ENCODE measurements at places on chromosomes 16 and 17.

DNA sequence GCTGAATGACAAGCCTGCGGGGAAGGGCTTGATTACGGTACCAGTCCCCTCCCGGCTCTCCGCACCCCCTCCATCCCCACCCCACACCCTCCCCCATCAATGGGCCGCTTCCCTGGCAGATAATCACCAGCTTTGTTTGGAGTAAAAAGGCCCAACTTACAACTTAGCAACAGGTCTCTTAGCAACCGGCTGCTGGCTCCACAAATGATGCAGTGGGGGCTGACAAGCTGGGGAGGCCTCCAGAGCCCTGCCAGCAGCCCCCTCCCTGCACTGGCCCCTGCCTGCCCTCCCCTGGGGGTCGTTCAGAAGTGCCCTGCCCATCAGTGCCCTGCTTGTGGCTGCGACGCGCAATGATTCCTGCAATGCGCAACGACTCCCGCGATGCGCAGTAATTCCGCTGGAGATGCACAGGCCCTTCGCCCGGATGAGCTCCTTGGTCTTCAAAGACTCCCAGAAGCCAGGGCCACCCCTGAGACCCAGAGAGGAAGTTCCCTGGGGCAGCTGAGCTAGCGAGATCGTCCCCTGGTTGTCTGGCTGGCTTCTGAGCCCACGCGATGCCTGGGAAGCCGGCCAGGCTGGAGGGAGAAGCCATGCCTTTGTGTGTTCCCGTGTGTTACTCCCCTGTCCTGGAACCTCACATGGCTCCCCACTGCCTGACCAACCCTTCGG, 23.3 kb downstream of the CPNE2 start:
- DNase-seq: no peak

- peak; percentile 42 for DNase-seq
These were observed 604 bp downstream of the HS3ST3B1 start for GRCh38 chr17:14301279-14302090.

- DNase-seq: no peak
These were observed 11.2 kb downstream of the SLC16A3 start for GRCh38 chr17:82239926-82240505.

DNA sequence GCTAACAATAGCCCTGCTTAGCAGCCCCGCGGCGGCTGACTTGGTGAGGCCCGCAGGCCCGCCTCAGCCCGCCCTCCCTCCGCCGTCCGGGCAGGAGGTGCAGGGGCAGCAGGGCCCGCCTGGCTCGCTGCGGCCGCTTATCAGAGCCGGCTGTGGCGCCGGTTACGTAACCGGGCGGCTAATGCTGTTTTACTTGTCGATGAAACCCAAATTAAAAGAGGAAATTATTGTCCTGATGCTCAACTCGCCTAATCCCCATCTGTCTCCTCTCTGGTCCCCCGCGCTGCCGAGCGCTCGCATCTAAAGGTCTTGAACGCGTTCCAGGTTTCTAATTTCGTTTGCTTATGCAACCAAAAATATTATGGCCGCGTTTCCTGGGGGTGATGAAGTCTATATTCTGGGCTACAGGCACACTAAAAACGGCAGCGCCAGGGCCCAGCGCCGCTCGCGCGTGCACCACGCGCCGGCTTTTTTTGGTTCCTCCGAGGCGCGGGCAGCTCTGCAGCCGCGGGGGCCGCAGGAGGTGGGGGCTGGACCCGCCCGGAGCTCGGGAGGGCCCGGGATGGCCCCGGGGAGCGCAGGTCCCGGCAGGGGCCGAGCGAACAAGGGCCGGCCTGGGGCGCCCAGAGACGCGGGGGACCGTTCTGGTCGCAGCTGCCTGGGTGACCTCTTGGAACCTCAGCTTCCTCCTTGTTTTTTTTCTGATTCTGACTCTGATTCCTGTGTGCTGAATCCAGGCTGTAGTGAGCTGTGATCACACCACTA, 65.2 kb upstream of the TOB1 start:
- no peak for DNase-seq

- DNase-seq: peak; percentile 60
These were observed 112.4 kb downstream of the SPECC1 start for GRCh38 chr17:20121359-20122253.

- DNase-seq: no peak
These were observed 21.6 kb upstream of the RASL10B start for GRCh38 chr17:35709874-35710273.

DNA sequence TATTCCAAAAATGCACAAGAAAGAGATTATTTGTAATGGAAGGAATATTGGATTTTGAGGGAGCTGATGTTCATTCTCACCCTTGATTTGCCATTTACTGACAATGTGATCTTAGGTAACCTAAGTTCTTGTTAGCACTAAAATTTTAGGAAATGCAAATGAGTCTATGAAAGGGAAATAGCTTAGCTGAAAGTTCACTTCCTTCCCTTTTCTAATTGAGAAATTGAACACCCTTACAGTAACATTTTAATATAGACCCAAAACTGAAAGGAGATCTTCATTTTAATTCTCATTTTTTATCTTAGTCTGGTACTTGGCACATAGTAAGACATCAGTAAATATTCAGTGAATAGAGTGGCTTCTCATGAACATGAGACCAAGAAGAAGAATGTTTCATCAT, 10.9 kb upstream of the WSB1 start:
- no peak for DNase-seq

GRCh38 chr16:10256784-10257641, 74.8 kb upstream of the GRIN2A start:
- DNase-seq: peak; percentile 23

GRCh38 chr16:3494386-3494973, 809 bp downstream of the C16orf90 start:
- DNase-seq: no peak

DNA sequence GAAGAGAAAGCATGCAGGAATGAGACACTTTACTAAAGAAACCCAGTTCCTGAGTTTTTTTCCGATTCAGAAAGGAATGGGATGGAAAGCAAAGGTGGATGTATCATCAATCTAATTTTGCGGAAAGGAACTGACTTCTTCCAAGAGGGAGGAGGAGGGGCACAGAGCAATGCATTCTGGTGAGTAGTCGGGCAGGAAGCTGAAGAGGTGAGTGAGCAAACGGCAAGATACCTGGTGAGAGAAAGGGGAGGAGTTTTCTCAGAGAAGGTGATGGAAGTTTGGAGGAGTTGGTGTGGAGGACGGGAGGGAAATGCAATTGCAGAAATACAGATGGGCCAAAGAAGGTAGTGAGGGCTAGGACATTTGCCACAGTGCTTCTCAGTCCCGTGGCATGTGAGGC, 713.2 kb downstream of the KCNJ2 start:
- DNase-seq: no peak

- DNase-seq: no peak
These were observed 15.3 kb downstream of the CCL11 start for GRCh38 chr17:34300652-34301370.

- DNase-seq: no peak
These were observed 8.9 kb upstream of the TNS4 start for GRCh38 chr17:40510328-40510648.

- no peak for DNase-seq
These were observed 6.9 kb upstream of the EFTUD2 start for GRCh38 chr17:44906010-44906646.

GRCh38 chr17:44487170-44487569, 16.0 kb downstream of the GPATCH8 start:
- DNase-seq: no peak

DNA sequence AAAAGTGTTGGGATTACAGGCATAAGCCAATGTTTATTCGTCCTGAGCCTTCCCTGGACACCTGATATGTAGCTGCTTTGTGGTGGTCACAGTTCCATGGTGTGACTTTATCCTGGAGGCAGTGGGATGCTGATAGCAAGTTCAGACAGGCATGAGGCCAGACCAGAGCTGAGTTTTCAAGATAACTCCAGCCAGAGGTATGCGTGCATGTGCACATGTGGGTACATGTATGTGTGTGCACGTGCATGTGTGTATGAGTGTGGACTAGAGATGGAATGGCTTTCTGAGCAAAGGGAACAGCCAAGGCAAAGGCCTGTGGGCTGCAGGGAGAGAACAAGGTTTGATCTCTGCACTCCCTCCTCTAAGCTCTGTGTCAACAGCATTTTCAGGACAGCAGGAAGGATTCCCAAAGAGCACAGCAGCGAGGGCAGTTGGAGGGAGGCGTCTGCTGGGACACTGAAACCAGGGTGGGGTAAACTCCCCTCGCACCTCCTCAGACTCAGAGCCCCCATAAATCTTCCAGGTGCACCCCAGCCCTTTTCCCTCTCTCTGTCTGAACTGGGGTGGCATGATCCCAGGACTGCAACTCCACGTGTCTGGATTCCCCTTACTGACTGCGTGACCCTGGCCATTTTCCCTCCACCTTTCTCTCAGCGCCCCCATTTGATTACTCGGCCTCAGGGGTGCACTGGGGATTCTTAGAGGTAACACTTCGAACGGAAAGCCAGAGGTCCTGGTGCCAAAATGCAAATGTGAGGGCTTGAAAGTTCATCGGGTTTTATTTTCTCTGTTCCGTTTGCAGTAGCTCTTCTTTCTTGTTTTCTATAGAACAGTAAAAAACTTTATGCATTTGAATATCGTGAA, 15.3 kb downstream of the NLRC5 start:
- DNase-seq: no peak

GRCh38 chr17:46166692-46167249, 26.5 kb downstream of the KANSL1 start:
- DNase-seq: no peak

DNA sequence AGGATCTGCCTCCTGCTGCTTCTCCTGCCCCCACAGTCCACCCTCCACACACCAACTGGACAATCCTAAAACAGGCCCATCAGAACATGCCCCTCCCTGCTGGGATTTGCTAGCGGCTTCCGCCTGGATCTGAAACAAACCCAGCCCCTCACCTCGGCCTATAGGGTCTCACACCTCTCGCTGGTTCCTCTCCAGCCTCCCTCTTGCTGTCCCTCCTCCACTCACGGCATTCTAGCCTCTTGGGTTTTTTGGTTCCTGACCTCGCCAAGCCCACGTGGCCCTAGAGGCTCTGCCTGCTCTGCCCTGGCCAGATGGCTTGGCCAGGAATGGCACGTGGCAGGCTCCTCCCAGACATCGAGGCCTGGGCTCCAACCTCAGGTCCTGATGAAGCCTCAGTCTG, 15.7 kb upstream of the MTSS2 start:
- no peak for DNase-seq

DNA sequence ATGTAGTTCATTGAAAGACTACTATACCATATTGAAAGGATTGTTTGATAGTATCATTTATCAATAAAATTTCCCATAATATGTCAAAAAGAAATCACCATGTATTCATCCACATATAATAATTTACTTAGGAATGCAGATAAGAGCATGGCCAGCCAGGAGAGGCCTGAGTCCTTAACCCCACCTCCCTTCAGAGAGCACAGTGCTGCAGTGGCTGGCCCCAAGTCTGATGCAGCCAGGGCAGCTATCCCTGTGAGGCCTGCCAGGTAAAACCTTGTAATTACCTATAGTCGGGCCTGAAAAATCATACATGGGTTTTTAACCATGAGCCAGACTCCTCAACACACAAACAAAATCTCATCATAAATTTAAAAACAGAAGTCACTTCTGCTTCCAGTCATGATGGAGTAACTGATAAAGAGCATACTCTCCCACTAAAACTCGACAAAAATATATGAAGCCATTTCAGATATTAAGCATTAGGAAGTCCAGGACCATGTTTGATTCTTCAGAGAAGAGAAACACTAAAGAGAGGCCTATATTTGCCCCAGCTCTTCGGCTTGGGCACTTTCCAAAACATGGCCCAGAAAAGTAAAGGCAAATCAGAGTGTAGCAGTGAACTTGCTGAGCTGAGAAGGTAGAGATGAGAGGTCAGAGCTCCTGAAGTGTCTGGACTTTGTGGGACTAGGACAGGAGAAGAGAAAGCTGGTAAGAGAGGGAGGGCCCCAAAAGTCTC, 40.9 kb upstream of the CCNF start:
- DNase-seq: no peak

DNA sequence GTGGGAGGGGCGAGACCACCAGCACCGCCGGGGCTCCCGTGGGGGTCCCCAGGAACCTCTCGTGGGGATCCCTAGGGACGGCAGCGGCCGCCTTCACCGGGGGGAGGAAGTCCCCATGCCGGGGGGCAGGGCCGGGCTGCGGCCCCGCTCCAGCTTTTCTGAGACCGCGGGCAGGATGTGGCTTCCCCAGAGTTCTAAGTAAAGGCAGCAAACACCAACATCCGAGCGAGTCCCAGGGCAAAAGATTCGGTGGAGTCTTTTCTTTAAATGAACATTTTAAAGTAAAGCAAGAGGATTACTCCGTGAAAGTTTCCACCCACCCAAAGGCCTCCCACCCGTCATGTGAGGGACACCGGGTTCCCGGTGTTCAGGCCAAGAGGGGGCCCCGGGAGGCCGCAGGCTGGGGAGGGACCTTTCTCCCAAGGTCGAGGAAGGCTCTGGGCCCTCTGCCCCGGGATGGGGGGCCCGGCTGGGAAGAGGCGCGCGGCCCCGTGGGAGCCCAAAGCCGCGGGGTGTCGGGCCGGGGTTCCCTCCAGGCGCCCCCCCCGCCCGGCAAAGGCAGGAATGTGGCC, 137.2 kb upstream of the RPH3AL start:
- DNase-seq: no peak

GRCh38 chr16:66357523-66357928, 9.0 kb upstream of the CDH5 start:
- no peak for DNase-seq

DNA sequence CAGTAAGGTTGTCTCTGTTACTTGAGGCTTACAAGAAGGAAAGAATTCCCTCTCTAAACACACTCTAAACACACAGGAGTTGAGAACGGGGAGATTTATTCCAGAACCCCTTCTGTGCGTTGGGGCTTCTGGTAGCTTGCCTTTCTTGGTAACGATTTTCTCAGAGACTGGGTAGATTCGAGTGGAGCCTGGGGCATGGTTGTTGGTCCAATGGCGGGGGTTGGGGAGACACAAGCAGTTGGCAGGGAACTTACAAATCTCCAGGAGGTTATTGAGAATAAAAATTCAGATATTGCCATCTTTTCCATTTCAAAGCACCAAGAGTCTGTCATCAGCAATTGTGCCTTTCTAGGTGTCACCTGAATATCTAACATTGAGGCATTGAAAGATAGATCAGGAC, 251.7 kb downstream of the CDH13 start:
- no peak for DNase-seq

GRCh38 chr17:67671493-67671892, 46.2 kb upstream of the NOL11 start:
- DNase-seq: no peak

DNA sequence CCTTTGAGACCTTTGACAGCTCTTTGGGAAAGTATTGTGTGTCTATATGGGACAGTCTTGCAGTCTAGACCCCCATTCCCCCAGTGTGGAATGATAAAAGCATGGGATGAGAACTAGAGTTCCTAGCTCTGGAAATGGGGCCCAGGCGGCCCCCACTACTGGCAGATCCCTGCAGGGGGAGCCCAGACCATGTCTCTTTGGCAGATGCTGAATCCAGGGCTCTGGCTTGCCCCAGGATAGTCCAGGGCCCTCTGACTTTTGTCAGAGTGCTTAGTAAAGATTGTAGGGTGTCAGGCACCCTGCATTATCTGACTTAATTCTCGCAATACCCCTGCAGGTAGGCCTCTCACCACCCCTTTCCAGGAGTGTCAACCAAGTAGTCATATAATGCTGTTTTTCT, 8.3 kb downstream of the ALKBH5 start:
- no peak for DNase-seq

DNA sequence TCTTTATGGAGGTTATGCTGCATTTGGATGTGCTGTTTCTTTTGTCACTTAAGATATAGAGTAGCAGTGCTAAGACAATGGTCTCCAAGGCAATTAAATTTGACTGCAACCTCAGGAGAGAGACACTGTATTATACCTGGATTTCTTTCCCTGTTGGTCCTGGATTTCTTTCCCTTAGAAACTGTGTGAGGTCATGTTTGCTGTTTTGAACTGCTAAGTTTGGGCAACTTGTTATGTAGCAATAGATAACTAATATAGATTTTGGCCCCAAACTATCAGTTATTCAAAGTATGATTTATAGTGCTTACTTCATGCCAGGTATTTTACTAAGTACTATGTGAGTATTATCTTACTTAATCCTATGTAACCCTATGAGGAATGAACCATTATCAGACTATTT, 458.4 kb downstream of the HS3ST3B1 start:
- DNase-seq: no peak

Data from stimulated activated CD4-positive, alpha-beta T cell treated with anti-CD3 and anti-CD28 coated beads, TNF-alpha, amount 100 ng/mL, for 24 hours (primary cell).